ENCODE measurements at places on chromosomes 12 and 14.

DNA sequence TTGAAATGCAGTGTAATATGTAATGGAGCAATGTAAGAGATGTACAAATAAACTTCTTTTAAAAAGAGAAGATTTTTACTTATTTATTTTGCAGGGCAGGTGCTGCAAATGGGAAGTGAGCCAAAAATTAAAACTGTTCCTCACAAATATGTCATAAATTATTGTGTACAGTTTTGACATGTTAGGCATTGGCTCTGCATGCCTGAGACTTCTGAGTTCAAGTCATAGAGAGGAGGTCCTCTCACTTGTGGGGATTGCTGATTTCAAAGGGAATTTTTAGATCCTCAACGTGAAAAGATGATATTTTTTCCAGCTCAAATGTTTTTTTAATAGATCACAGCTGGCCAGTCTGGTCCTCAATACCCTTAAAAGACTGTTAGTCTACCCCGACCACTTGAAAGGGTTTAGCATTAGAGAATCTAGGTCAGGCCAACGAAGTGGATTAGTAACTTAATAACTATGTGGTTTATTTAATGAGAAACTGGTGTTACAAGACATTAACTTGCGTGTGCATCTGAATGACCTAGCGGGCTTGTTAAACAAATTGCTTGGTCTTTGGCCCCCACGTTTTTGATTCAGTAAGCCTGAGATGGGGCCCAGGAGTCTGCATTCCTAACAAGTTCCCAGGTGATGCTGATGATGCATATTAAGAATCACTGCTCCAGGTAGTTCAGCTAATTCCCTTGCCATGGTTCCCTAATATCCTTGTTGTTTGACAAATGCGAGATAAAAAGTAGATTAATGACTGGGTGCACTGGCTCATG, 30.9 kb upstream of the WDR89 start:
- no peak for DNase-seq

- no peak for DNase-seq
These were observed 1045.6 kb downstream of the BCL11B start for GRCh38 chr14:98226411-98226810.

GRCh38 chr12:45122768-45123380, 72.0 kb upstream of the DBX2 start:
- no peak for DNase-seq

DNA sequence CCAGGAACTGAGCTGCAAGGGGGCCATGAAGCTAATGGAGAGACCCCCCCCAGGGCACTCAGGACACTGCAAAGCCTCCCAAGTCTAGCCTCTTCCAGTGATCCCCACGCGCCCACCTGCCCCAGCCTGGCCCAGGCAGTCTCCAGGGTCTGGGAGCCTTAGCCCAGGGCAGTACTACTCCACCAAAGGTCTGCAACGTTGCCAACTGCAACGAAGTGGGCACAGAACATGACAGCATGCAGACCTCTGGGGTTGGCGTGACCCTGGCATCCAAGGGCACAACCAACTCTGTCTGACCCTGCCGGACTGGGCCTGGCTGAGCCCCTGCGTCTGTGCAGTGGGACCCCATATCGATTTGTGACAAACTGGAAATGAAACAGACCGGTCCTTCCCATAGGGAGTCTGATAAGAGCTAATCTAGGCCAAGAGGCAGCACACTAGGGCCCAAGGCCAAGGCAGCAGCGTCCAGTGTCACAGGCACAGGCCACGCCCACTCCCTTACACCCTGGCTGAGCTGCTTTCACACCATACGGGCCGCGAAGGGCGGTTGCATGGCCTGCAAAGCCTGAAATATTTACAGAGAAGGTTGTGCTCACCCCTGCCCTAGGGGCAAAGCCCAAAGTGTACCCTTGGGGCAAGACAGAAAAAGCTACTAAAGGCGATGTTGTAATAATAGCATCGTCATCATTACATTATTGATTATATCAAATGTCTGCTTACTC, 76.7 kb downstream of the NCOR2 start:
- DNase-seq = no peak

- DNase-seq = no peak
These were observed 46.3 kb upstream of the LRTM2 start for GRCh38 chr12:1773937-1774655.

DNA sequence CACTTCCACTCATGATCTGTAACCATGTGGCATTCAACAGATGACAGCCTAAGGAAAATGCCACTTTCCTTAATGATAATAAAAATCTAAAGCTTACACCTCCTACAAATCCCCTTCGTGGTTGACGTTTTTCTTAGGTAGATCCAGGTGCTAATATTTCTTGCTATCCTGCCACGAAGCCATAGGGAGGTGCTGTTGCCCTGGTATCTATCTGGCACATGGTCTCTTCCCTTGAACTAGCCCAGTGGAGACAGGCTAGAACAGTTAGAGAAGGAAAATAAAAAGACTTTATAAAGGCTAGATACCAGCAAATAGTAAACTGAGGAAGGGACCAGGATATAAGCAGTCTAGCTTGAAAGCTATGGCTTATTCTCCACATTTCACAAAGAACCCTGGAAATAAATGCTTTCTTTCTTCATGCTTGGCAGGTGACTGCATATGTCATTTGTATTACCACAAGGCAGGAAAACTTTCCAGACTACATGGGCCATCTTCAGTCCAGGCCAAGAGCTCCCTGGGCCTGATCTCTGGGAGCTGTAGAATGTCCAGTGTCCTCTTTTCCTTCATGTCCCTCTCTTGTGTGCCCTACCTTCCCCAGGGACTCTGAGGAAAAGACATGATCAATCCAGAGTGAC, 15.3 kb downstream of the SPIC start:
- no peak for DNase-seq

DNA sequence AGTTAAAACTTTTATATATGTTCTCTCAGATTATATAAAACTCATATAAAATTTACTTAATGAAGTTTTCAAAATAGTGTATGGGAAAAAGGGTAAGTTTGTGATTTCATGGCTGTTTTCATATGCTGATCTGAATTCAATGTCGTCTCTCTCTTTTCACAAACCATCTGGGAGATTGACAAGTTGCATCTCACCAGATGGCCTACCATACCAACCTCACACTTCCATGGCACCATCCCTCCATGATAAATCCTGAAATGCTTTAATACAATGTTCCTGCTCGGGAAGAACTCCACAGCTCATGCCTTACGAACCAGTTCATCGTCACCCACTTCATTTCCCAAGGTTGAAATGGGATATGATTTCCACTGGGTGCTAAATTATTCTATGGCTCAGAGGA, 22.3 kb downstream of the PTPRO start:
- DNase-seq = no peak
